ENCODE measurements at places on chromosomes 7 and 10.

DNA sequence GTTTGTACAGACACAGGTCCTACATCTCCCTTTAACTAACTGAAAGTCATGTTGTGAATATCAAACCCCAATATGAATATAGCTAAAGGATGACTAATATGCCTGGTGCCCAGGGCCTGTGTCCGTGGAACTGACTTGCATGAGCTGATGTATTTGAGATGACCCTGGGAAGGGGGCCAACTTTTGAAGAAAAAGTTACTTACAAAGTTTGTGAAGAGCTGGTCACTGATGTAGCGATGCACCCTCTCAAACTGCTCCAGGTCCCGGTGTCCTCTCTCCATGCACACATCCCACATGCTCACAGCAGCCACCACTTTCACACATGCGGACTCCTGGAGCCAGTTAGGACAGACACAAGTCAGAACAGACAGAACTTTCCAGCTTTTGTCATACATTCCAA lies 106.2 kb downstream of the ABCC2 start:
- no peak for DNase-seq

DNA sequence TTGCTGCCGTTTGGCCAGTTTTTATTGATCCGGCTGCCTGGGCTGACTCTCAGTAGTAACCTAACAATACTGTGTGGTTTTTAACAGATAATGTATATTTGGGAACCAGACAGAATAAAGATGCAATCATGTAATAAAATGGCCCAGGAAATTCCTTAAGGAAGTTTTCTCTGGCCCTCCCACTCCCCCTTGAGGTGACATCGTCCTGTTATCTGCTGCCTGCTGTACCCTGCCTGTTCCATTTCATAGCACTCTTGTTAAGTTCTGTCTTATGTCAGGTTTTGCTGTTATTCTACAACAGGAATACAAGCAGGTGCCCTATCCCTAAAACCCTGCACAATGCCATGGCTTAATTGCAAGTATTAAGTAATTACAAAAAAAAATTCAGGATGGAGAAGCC lies 12.5 kb downstream of the ITGB8 start:
- no peak for DNase-seq

DNA sequence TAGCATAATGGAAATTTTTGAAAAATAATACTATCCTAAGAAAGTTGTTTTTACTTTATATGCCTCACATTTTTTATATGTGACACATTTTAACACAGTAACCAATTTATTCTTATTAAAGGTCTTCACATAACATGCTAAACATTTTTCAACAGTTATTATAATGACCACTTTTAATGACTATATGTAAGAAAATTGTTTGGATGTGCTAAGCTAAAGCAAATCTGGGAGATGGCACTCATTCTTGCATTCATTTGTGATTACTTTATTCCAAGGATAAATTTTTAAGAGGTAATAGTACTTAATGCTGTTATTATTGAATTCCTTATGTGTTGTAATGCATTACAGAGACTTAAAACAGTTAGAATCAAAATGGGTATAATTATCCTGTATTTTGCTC lies 88.1 kb downstream of the ANKIB1 start:
- DNase-seq: no peak

DNA sequence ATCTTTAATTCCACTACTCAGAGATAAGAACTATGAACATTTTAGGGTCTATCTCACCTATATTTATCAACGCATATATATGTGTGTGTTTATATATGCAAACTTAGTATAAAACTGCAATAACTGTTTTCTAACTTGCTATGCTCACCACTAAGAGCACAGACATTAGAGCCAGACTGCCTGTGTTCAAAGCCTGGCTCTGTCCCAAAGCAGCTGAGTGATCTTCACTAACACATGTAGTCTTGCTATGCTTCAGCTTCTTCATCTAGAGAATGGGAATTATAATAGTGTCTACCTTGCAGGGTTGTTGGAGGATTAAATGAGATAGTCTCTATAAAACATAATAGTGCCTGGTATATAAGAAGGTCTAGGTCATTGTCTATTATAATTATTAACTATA lies 165.5 kb downstream of the MAGI2 start:
- no peak for DNase-seq

DNA sequence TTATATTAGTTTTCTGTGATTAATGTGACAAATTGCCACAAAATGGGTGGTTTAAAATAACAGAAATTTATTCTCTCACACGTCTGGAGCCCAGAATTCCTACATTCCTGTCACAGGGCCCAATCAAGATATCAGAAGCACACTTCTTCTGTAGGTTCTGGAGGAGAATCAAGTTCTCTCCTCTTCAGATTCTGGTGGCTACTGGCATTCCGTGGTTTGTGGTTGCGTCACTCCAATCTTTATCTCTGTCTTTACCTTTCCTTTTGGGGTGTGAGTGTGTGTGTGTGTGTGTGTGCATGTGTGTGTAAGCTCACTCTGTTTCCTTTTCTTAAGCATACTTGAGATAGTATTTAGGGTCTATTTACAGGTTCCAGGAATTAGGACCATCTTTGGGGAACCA lies 115.5 kb upstream of the DKK1 start:
- DNase-seq: no peak

DNA sequence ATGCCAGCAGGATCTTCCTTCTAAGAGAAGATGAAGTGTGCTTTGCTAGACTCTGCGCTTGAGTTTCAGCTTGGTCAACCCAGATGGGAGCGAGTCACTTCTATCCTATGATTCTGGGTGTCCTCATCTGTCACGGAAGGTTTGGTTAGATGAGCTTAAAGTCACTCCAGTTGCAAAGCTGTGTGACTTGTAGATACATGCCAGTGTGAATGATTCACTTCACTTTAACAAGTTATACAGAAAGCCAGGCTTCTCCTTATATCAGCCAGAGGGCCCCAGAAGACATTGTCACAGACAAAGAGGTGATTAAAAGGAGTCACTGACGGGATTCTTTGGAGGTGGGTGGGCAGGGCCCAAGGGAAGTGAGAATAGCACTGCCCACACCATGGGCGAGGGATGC lies 122.6 kb upstream of the PFKP start:
- DNase-seq: no peak

- no peak for DNase-seq
Measured at GRCh38 chr10:75995720-75996119, 564.3 kb downstream of the LRMDA start.

DNA sequence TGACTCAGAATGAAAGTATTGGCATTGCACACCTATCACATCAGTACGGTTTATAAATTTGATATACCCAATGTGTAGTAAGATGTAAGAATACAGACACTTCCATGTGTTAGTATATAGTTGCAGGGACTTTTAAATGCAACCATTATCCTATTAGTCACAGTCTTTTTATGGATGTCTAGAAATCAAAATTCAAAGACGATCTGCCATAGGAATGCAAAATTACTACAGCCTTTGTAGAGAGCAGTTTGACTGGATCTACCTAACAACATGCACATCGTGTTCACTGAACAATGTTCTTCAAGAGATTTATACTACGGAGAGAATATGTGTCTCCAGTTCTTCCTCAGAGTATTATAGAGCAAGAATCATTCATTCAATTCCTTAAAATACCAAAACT lies 317.3 kb upstream of the HGF start:
- DNase-seq: no peak

- no peak for DNase-seq
Measured at GRCh38 chr10:4191354-4191753, 406.3 kb upstream of the KLF6 start.

GRCh38 chr7:21947946-21948345 lies 2.2 kb upstream of the CDCA7L start:
- no peak for DNase-seq

- DNase-seq: peak; percentile 52
Measured at GRCh38 chr7:27095897-27096767, at the start of gene HOXA1. Gene HOXA1 (minus strand): TSS chr7:27096000. CDS start chr7:27095912, 88 bp downstream.

- DNase-seq: no peak
Measured at GRCh38 chr7:113404245-113404644, 285.9 kb upstream of the SMIM30 start.

DNA sequence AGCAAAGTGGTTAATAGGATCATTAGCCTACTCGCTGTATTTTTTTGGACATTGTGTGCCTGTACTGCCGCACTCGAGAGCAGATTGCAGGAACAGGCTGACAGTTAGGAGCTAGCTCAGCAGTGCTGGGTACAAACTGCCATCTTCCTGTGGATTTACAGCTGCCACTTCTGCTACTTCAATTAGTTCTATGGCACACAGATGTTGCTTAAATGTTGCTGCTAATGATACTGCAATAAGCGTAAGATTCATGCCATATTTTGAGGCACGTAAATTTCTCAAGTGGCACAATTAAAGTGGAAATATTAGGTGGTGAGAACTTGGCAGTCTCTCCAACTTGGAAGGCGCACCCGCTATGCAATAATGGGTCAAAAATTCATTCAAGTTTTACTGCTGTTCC lies 171.9 kb downstream of the EBF3 start:
- DNase-seq: no peak

- DNase-seq: no peak
Measured at GRCh38 chr10:126118476-126118875, 222.1 kb downstream of the FANK1 start.

DNA sequence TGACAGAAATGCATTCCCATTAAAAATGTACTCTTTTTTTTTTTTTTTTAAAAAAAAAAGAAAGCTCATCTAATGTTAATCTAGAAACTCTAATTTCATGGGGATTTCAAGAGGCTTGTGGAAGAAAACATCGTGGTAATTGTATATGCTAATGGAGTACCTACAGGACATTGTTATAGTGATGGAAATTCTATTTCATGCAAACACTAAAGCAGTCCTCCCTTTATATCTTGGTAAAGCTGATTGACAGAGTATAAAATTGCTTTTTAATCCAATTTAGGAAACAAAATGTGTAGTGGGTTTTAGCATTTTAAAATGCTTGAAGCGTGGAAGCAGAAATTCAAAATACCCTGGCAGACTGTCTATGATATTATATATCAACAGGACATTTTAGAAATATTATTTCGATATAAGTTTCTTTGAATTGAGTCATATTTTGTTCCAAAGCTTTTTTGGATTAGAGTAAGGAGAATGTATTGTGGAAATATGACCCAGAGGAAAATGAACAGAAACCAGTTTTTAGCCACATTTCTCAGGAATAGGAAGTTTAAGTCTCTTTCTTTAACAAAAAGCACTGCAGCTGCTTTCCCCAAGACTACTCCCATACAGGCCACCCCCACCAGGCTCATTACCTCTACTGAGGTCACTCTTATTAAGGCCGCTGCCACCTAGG lies 121.9 kb downstream of the WNT2 start:
- DNase-seq: no peak

GRCh38 chr7:77209479-77210139 lies 10.0 kb upstream of the FGL2 start:
- no peak for DNase-seq

- no peak for DNase-seq
Measured at GRCh38 chr10:84194424-84195043, at the start of gene CDHR1. Gene CDHR1 (plus strand): TSS chr10:84194537. CDS start chr10:84194761, 224 bp downstream.

- no peak for DNase-seq
Measured at GRCh38 chr7:127187740-127188139, 65.0 kb downstream of the GRM8 start.

- no peak for DNase-seq
Measured at GRCh38 chr7:104530251-104530650, 201.8 kb downstream of the LHFPL3 start.
